RPMI7951 (cell line): ENCODE measurements at places on chromosomes 13 and 19. TPM values are rescaled to one million over a fixed set of nuclear protein-coding genes. Genes with fewer than 3 reads are reported as not detected.

- DNase-seq, result no peak
These were observed 98.3 kb downstream of the SLC7A1 start for GRCh38 chr13:29497137-29497654.

CCL25 gene
- total RNA-seq, result not detected in 2 replicates

DNA sequence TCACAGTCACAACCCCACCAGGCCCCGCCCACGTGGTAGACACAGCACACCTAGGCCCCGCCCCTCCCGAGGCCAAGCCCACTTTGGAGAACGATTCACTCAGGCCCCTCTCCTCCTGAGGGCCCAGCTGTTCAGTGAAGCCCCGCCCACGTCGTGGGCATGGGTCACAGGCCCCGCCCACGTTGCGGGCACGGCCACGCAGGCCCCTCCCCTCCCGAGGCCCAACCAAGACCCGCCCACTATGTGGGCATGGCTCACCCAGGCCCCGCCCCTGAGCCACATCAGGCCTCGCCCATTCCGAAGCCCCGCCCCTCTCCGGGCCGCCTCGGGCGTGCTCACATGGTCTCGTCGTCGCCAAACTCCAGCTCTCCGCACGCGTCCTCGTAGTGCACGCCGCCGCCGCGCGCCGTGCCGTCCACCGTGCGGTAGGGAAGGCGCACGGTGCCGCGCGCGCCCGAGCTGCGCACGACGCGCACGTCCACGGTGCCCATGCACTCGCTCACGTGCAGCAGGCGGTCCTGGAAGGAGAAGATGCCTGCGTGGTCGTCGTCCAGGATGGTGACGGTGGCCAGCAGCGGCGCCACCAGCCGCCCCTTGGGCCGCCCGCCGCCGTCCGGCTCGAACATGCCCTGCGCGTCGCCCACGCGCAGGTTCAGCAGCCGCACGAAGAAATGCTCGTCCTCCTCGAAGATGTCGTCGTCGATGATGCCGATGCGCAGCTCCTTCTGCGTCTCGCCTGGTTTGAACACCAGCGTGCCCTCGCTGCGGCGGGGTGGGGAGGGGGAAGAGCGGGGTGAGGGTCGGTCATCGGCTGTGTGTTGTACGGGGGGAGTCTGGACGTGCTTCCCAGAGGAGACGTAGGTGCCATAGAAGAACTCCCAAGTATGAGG is 24.0 kb downstream of the SLC8A2 start:
- peak; percentile 56 for DNase-seq

DNA sequence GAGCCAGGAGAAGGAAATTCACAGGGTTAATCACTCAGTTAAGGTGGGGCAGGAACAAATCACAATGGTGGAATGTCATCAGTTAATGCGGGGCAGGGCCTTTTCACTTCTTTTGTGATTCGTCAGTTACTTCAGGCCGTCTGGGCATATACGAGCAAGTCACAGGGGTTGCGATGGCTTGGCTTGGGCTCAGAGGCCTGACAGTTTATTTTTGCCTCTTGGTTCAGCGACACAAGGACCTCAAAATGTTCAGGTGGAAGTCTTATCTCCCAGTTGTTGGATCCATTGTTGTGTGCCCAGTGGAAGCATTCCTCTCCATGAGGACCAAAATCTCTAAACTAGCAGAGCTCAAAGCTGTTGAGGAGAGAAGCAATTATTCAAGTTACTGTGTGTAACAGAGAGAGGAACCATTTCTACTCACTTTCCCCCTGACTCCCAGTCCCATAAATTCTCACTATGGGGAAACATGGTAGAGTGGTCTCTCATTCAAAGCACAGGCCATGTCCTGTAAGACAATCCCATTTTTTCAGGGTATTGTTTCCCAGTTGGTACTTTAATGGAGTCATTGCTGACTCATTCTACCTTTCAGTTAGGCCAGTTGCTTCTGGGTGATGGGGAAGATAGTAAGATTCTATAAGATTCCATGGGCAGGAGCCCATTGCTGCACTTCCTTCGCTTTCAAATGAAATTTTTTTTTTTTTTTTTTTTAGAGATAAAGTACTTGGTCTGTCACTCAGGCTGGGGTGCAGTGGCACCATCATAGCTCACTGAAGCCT is 8.8 kb upstream of the COX7A1 start:
- DNase-seq, result no peak

- DNase-seq, result no peak
These were observed 93.3 kb upstream of the SLC15A1 start for GRCh38 chr13:98845742-98846141.

GRCh38 chr13:99600318-99600717 is 99.0 kb downstream of the TM9SF2 start:
- DNase-seq, result no peak

- DNase-seq, result peak; percentile 37
These were observed 391 bp downstream of the ZNF761 start for GRCh38 chr19:53432088-53432661.

MED29 gene
- 22.2 and 39.5 TPM in 2 replicates for total RNA-seq
